ENCODE measurements at places on chromosomes 4 and X.

- H3K4me1 ChIP-seq, result no peaks in the 10 kb centered on the region
- no peaks in the 10 kb centered on the region for H3K36me3 ChIP-seq
- DNase-seq, result no peak
- no peaks in the 10 kb centered on the region for H3K27me3 ChIP-seq
Observed at GRCh38 chr4:89434364-89434988, 126.9 kb upstream of the GPRIN3 start.

DNA sequence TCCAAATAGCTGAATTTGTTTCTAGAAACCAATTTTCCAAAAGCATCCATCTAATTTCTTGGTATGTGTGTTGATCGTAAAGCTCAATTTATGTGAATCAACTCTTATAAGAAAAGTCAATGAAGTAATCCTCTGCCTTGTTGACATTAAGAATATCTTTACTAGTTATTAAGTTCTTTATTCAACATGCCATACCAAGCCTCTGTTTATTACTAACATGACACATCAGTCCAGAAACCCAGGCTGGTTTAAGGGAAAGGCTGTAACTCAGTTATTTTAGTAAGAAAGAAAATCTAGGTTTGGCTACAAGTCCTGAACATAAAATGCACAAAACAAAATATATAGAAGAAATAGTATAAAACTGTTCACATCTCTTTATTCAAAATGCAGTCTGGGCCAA is 48.0 kb downstream of the KLHL34 start:
- no peaks in the 10 kb centered on the region for H3K36me3 ChIP-seq
- no peak overlapping the region for H3K27ac ChIP-seq
- peaks cover 5% of the 10 kb centered on the region for H3K4me1 ChIP-seq
- H3K4me3 ChIP-seq, result no peak overlapping the region
- no peaks in the 10 kb centered on the region for H3K27me3 ChIP-seq

DNA sequence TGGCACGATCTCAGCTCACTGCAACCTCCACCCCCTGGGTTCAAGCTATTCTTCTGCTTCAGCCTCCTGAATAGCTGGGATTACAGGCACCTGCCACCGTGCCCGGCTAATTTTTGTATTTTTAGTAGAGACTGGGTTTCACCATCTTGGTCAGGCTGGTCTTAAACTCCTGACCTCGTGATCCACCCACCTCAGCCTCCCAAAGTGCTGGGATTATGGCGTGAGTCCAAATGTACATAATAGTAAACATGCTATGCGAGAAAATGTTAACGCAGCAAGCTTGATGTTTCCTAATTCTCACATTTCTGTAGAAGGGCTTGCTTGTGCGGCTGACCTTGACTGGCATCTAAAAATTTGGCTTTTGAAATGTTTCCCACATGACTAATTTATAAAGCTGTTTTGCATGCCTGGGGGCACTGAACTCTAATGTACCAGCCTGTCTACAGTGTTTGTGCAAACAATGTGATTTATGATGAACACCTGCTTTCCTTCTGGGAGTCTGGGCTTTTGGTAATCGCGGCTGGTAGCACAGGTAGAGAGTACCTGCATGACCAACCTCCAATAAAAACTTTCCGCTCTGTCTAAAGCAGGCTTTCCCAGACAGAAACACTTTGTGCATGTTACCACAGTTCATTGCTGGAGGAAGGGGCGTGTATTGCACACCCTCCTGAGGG is 216.8 kb downstream of the IL15 start:
- no peak overlapping the region for H3K4me3 ChIP-seq
- H3K4me1 ChIP-seq, result no peaks in the 10 kb centered on the region
- H3K27ac ChIP-seq, result no peak overlapping the region
- H3K27me3 ChIP-seq, result no peaks in the 10 kb centered on the region
- H3K36me3 ChIP-seq, result no peaks in the 10 kb centered on the region
- DNase-seq, result no peak

GRCh38 chr4:21709031-21709430 is 239.5 kb downstream of the KCNIP4 start:
- no peaks in the 10 kb centered on the region for H3K36me3 ChIP-seq
- no peak for DNase-seq
- no peaks in the 10 kb centered on the region for H3K4me1 ChIP-seq
- H3K4me3 ChIP-seq, result no peak overlapping the region

DNA sequence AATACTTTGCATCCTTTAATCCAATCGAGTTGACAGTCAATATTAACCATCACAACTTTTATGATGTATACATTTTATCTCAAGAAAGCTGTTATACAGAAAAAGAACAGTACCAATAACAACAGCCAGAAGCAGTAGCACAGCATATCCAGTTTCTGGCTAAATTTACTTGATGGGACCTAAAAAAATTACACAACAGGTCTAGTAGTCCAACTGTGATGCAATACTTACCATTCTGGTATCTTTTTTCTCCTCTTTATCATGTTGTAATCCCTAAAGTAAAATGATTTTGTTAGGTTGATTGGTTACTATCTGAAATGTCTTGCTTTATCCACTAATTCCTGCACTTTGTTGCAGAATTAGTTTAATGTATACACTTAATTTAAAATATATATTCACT is 1150.6 kb downstream of the FAT4 start:
- H3K27ac ChIP-seq, result no peak overlapping the region
- DNase-seq, result no peak
- no peaks in the 10 kb centered on the region for H3K27me3 ChIP-seq
- H3K36me3 ChIP-seq, result no peaks in the 10 kb centered on the region
- H3K4me1 ChIP-seq, result no peaks in the 10 kb centered on the region
- H3K4me3 ChIP-seq, result no peak overlapping the region

- H3K27me3 ChIP-seq, result no peaks in the 10 kb centered on the region
- no peak overlapping the region for H3K27ac ChIP-seq
- no peaks in the 10 kb centered on the region for H3K36me3 ChIP-seq
- no peaks in the 10 kb centered on the region for H3K4me1 ChIP-seq
- no peak overlapping the region for H3K4me3 ChIP-seq
- no peak for DNase-seq
Observed at GRCh38 chr4:138647433-138647832, 368.1 kb upstream of the NOCT start.

DNA sequence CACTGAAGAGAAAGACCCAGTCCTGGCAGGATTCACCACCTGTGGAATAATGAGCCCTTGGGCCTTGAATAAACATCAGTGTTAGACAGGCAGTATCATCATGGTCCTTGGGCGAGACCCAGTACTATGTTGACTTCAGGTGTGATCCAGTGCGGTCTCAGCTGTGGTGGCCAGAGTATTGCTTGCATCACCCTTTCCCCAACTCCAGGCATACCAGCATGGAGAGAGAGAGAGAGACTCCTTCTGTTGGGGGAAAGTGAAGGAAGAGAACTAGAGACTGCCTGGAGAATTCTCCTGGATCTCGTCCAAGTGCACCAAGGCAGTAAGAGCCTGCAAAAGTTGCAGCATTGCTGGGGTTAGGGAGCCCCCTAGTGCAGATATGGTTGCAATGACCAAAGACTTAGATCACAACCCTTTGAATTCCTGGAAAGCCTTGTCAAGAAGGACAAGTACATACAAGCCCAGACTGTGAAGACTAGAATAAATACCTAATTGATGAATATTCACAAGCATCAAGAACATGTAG is 61.1 kb upstream of the VAMP7 start:
- H3K27ac ChIP-seq, result no peak overlapping the region
- H3K4me3 ChIP-seq, result no peak overlapping the region
- H3K27me3 ChIP-seq, result no peaks in the 10 kb centered on the region
- peak; percentile 49 for DNase-seq
- no peaks in the 10 kb centered on the region for H3K36me3 ChIP-seq

GRCh38 chr4:173367285-173367684 is 3.5 kb upstream of the SAP30 start:
- H3K36me3 ChIP-seq, result no peaks in the 10 kb centered on the region
- no peak overlapping the region for H3K27ac ChIP-seq
- no peak overlapping the region for H3K4me3 ChIP-seq
- H3K4me1 ChIP-seq, result peaks cover 6% of the 10 kb centered on the region
- no peaks in the 10 kb centered on the region for H3K27me3 ChIP-seq

- DNase-seq, result no peak
- H3K4me1 ChIP-seq, result peaks cover 9% of the 10 kb centered on the region
- H3K4me3 ChIP-seq, result no peak overlapping the region
- H3K36me3 ChIP-seq, result no peaks in the 10 kb centered on the region
- peaks cover 5% of the 10 kb centered on the region for H3K27me3 ChIP-seq
Observed at GRCh38 chrX:47297874-47298273, 65.1 kb downstream of the USP11 start.

DNA sequence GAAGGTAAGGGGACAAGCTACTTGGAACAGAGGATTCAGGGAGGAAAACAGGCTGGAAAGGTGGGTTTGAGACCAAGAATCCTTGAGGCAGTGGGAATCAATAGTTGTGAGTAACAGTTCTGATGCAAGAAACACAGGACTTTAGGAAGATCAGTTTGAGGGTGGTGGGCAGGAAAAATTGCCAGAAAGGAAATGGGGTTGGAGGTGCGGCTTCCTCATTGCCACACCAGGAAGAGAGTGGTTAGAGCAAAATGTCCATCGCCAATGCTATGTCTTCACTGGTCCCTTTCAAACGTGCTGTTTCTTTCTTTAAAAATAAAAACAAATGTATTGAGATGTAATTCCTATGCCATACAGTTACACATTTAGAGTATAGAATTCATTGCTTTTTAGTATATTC is 57.1 kb upstream of the NOCT start:
- no peaks in the 10 kb centered on the region for H3K36me3 ChIP-seq
- no peaks in the 10 kb centered on the region for H3K27me3 ChIP-seq
- no peak overlapping the region for H3K4me3 ChIP-seq
- no peaks in the 10 kb centered on the region for H3K4me1 ChIP-seq
- DNase-seq, result no peak

DNA sequence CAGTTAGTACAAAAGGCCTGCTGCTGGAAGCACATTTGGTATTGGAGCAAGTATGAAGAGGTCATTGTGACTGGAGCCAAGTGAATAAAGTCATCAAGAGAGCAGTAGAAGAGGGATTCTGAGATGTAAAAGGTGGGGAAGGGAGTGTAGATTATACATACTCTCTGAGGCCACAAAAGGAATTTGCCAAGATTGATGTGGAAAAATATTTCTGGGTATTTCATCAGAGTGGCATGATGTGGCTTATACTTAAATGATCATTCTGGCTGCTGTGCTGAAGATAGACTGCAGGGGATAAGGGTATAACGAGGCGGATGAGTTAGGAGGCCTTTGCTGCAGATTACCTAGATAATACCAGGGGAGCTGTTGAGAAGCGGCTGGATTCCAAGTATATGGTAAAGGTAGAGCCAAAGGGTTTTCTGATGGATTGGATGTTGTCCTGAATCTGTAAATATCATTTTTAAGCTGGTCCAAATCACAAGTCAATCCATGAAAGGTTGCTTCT is 231.8 kb upstream of the AGA start:
- no peaks in the 10 kb centered on the region for H3K36me3 ChIP-seq
- no peak overlapping the region for H3K4me3 ChIP-seq
- no peaks in the 10 kb centered on the region for H3K4me1 ChIP-seq
- DNase-seq, result no peak

- H3K4me1 ChIP-seq, result no peaks in the 10 kb centered on the region
- H3K36me3 ChIP-seq, result no peaks in the 10 kb centered on the region
- no peak for DNase-seq
- H3K4me3 ChIP-seq, result peak overlapping the region; percentile 77
- H3K27ac ChIP-seq, result peak overlapping the region; percentile 80
Observed at GRCh38 chrX:85004255-85004654, 578 bp downstream of the APOOL start.

DNA sequence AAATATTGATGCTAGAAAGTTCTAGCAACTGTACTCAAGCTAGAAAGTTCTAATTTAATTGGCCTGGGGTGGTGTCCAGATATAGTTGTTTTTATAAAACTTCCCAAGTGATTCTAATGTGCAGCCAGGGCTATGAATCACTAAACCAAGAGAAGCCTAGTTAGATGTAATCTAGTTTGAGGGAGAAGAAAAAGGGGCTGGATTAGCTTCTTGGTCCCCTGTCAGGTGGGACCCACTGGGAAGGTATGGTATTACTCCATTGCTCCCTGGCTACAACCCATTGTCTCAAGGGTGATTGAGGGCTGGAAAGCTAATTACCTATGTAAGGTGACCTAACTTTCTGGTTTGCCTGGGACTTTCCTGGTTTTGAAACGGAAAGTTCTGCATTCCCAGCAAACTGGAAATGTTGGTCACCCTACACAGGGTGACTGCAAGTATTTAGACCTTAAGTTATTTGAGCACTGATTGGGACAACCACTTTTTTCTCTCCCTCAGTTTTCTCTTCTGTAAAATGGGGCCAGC is 23.9 kb upstream of the MSN start:
- no peak overlapping the region for H3K4me3 ChIP-seq
- no peak overlapping the region for H3K27ac ChIP-seq
- H3K36me3 ChIP-seq, result no peaks in the 10 kb centered on the region
- H3K27me3 ChIP-seq, result no peaks in the 10 kb centered on the region
- H3K4me1 ChIP-seq, result no peaks in the 10 kb centered on the region

DNA sequence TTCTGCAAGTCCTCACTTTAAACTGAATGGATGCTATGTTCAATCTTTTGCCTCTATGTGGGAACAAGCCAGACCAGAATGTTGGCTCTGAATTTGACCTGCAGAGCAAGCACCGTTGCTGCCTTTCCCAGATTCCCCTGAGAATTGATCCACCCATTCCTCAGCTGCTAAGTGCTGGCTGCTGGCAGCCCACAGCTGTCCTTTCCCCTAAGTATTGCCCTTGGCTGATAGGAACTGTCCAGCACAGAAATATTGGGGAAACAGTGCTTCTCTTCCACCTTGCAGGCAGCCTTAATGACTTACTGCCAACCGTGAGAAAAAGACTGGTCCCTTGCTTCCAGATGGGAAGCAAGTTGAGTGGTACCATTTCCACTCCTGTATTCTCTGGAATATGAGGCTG is 475.9 kb downstream of the PDHA2 start:
- H3K27ac ChIP-seq, result no peak overlapping the region
- H3K4me3 ChIP-seq, result no peak overlapping the region
- no peaks in the 10 kb centered on the region for H3K27me3 ChIP-seq
- H3K4me1 ChIP-seq, result no peaks in the 10 kb centered on the region

- no peaks in the 10 kb centered on the region for H3K27me3 ChIP-seq
- H3K27ac ChIP-seq, result no peak overlapping the region
- H3K4me3 ChIP-seq, result no peak overlapping the region
- DNase-seq, result no peak
- H3K4me1 ChIP-seq, result no peaks in the 10 kb centered on the region
Observed at GRCh38 chrX:3029129-3029528, 12.1 kb upstream of the ARSF start.

- no peak overlapping the region for H3K4me3 ChIP-seq
- H3K4me1 ChIP-seq, result no peaks in the 10 kb centered on the region
- H3K36me3 ChIP-seq, result no peaks in the 10 kb centered on the region
- no peak for DNase-seq
Observed at GRCh38 chr4:65538571-65538970, 131.7 kb downstream of the EPHA5 start.

- no peaks in the 10 kb centered on the region for H3K36me3 ChIP-seq
- H3K27ac ChIP-seq, result no peak overlapping the region
- no peak overlapping the region for H3K4me3 ChIP-seq
- DNase-seq, result no peak
Observed at GRCh38 chr4:150217808-150218207, 139.6 kb downstream of the DCLK2 start.

DNA sequence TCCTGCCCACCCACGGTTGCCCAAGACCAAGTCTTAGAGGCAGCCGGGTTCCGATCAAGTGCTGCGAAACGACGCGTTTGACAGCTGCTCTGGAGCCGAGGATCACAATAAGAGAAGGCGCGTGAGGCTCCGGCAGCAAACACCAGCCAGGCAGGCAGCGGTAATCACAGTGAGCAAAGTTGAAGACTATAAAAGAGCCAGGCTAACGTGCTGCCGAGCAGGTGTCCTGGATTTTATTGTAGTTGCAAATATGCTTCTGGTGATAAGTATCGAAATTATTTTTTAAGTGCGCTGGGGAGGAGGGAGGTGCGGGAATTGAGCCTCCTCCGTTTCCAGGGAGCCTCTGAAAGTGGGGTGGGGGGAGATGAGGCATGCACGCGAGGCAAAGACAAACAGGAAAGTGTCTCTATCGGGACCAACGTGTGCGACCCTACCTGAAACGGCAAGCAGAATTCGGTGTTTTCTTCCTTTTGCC is 590 bp downstream of the GABRA2 start:
- peak overlapping the region; percentile 18 for H3K4me3 ChIP-seq
- no peak overlapping the region for H3K27ac ChIP-seq
- H3K27me3 ChIP-seq, result no peaks in the 10 kb centered on the region
- no peaks in the 10 kb centered on the region for H3K36me3 ChIP-seq
- peak; percentile 2 for DNase-seq
